ENCODE measurements at places on chromosomes 6 and 20. TPM values are rescaled to one million over a fixed set of nuclear protein-coding genes. Genes with fewer than 3 reads are reported as not detected.

DNA sequence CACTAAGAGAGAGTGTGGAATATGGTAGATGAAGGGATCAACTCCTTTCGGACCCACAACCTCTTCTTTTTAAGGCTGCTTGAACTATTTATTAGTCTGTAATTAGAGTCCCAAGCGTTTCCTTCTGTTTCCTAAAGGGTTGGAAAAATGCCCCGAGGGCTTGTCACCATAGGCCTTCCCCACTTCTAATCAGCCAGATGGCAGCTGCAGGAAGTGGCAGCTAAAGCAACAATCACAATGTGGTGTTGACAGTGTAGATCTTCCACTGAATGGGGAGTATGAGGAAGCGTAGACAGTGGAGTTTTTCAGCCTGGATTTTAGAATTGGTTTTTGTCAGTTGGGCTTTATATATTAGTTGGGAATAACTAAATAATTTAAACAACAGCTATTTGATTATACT, 40.6 kb downstream of the SLC35D3 start:
- no peak for DNase-seq

Gene CCN6
- total RNA-seq: not detected

DNA sequence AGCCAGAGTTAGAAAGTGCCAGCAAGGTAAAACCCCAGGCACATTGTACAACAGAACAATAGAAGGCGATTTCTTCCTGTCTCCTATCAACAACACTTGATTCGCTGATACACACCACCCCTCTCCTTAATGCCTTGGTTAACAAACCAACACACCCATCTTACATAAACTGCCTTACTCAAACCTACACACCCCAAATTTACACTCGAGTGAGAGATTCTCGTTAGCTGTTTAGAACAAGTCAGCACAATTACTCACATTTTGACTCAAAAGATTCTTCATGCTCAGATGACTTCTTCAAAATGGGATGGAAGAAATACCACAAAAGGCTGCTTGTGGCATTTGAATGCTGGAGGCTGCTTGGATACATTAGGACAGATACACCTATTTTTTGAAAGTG, 80.0 kb upstream of the FOXQ1 start:
- DNase-seq: no peak

Gene SLC16A10
- 30.3 TPM for total RNA-seq

DNA sequence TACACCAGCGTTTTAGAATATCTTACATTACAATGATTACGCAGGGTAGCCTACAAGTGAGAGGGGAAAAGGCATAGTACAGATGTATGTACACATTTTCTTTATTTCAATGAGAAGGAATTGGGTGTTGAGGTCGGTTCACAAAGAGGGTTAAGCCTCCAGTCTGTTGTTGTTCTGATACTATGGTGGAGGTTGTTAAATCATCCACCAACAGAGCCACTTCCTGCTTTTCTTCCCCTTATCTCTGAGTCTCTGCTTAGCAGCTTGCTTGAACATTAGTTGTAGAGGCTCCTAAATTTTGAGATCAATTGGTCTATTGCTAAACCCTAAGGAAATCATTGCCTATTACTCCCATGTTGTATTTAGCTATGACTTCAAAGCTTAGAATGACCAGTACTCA, 7.3 kb downstream of the RGS17 start:
- DNase-seq: no peak

- no peak for DNase-seq
These were observed 644.5 kb upstream of the HS3ST5 start for GRCh38 chr6:114987281-114987680.
